Aorta (tissue), 5 donors: ENCODE measurements at places on chromosomes 6 and 20. TPM values are rescaled to one million over a fixed set of nuclear protein-coding genes. Genes with fewer than 3 reads are reported as not detected.

The KHDC1L gene
- not detected for total RNA-seq

The TP53INP2 gene
- total RNA-seq, result 29.7 TPM

The C20orf144 gene
- total RNA-seq, result not detected

- DNase-seq, result no peak
Measured at GRCh38 chr20:10939331-10939941, 265.6 kb upstream of the JAG1 start.

The SLC17A1 gene
- not detected for total RNA-seq

GRCh38 chr6:141562186-141562811 lies 570.4 kb upstream of the GJE1 start:
- DNase-seq, result peak; percentile 74

The ZNF334 gene
- 1.6 TPM for total RNA-seq

The ZNF451 gene
- 66.2 TPM for total RNA-seq

GRCh38 chr20:513429-513828 lies 30.2 kb downstream of the CSNK2A1 start:
- no peak for DNase-seq

The OPN5 gene
- total RNA-seq, result not detected

- DNase-seq, result no peak
Measured at GRCh38 chr20:1577906-1578305, 20.4 kb upstream of the SIRPD start.

DNA sequence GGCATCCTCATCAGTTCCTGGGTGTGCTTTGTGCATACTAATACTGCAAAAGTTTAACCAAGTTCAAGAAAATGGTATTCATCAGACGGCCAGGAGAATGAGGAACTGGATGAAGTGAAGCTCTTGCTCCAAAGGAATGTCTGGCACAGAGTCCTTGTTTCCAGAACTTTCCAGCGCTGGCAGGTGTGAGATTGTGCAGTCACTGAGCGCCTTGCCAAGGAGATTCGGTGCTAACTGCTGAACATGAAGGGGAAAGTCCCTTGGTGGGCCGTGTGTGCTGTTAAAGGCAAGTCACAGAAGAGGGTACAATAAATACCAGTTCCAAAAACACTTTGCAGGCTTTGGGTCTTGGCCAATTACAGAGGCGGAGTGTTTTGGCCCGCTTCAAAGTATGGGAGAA lies 262.3 kb upstream of the SOX4 start:
- no peak for DNase-seq

- no peak for DNase-seq
Measured at GRCh38 chr6:75943381-75943780, 129.1 kb downstream of the IMPG1 start.

DNA sequence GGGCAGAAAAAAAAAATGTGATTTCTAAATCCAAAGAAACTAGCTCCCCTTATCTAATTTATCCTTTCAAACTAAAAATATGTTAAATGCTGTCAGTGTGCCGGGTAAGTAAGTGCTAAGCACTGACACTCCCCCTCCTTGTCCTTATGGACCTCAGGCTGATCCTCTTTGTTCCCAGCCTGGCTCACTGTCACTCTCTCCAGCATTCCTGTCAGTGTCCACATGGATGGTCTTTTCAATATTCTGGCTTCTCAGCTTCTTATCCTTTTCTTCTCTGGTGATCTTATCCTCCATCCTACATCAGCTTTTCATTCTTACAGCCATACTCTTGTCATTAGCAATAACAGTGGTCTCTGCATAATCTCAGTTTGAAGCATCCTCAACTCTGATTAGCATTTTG lies 55.0 kb downstream of the BCKDHB start:
- DNase-seq, result no peak

DNA sequence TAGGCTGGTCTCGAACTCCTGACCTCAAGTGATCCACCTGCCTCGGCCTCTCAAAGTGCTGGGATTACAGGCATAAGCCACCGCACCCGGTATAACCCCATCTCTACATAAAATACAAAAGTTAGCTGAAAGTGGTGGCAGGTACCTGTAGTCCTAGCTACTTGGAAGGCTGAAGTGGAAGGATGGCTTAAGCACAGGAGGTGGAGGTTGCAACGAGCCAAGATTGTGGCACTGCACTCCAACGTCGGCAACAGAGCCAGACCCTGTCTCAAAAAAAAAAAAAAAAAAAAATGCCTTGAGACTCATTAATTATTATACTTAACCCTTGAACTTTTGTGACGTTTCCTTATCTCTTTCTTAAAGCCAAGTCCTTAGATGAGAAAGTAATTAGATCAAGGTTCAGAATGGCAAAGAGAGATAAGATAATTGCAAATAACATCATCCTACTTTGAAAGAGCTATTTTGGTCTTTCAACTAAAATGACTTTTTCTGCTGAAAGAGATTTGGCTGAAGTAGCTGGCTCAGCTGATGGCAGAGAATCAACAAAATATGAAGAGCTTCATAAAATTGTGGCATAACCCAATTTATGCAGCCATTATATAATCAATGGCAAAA lies 4.7 kb upstream of the SHLD1 start:
- DNase-seq, result no peak

- no peak for DNase-seq
Measured at GRCh38 chr6:35453236-35453635, 1.1 kb downstream of the FANCE start.

DNA sequence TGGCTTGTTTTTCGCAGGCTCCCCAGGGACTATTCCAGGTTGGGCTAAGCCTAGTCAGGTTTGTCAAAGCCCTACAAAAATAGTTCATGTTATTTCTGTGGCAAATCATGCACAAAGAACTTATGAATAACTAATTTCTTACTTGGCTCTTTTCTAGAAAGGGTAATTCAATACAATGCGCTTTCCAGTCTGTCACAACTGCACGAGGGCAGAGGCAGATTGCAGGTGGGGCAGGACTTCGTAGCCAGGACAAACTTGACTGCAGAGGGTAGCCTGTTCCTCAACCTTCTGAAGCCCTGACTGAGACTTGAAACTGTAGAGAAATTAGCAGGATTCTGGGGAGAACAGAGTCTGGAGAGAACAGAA lies 253.5 kb downstream of the QKI start:
- no peak for DNase-seq

- no peak for DNase-seq
Measured at GRCh38 chr6:47476781-47477496, 650 bp upstream of the CD2AP start.

- no peak for DNase-seq
Measured at GRCh38 chr6:111150577-111150976, 63.3 kb downstream of the SLC16A10 start.

DNA sequence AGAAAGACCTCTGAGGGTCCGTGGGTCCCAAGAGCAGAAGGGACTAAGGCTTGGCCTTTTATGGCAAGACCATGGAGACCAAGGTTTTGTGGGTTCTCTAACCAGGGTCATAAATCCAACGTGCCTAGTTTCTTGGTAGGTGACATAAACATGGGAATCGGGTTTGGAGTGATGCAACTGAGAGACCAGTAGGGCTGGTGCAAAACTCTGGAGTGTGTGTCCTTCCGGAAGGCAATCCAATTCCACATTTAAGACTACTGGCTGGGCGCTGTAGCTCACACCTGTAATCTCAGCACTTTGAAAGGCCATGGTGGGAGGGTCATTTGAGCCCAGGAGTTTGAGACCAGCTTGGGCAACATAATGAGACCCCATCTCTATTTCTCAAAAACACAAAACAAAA lies 116.5 kb upstream of the ARG1 start:
- no peak for DNase-seq

GRCh38 chr6:79410806-79411205 lies 126.4 kb downstream of the LCA5 start:
- no peak for DNase-seq

- DNase-seq, result no peak
Measured at GRCh38 chr6:130995783-130996447, 67.1 kb downstream of the EPB41L2 start.

DNA sequence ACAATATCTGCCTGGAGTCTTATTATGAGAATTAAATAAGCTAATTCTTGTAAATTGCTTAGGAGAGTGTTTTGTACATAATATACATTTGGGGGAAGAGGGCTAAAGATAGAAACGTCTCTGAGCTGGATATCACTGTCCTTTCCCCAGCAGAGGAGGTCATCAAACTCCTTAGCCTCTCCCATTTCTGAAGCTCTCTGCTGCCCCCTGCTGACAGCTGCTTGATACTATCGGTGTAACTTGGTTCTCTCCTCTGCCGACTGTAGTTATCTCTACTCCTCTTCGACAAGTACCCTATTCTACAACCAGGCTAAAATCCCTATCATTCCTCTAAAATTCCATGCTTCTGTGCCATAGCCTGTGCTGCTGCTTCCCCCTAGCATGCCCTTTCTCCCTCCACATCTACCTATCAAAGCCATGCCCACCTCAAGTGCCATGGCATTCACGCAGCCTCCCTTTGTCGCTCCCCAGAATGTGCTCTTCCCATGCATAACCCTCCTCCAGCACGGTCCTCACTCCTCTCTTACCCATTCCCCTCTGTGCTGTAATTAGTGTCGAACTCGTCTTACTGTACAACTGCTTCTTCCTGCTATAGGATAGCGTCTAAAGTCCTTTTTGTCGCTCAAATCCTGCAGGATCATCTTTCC lies 101.2 kb downstream of the EPM2A start:
- DNase-seq, result peak; percentile 94

DNA sequence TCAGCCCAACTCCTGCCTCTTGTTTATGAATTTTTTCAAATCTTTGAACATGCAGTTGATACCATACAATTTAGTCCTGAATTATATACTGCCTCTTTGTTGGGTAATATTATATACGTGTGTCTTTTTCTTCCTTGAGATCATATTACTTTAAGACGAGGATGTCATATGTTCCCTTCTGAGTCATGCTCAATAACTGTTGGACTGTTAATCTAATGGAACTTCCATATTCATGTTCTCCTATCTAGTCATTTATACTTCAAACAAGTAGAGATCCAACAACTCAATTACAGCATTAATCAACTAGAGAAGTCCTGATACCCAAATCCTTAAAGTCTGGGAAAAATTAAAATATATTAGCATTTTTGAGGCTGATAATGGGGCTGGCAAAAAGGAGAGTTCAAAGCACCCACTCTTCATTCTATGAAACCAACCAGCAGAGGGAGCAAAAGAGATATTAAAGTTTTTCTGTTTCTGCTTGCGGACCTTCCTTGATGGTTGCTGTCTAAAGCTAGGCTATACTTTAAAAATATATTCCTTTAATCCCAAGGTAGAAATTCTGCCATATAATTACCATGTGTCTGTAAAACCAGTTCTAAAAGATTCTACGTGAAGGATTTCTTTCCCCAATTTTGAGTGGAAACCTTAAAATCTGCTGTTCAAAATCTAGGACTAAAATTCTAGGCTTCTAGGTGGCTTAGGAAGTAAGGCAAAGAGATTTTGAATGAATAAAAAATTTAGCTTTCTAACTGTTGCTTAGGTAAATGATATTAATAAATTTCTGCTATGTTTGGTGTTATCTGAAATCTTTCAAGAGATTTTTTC lies 498.9 kb downstream of the BCKDHB start:
- DNase-seq, result no peak

DNA sequence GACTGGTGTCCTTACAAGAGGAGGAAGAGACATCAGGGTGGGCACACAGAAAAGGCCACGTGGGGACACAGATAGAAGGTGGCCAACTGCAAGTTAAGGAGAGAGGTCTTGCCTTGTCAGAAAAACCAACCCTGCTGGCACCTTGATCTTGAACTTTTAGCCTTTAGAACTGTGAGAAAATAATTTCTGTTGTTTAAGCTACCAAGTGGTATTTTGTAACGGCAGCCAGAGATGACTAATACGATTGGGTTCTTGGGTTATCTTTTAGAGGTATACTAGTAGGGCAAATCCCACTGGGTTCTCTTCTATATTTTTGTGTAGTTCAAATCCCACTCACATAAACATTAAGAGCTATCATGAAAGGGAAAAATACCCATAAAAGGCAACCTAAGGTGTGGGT lies 31.9 kb upstream of the ZBTB24 start:
- DNase-seq, result no peak

The MLN gene
- not detected for total RNA-seq

DNA sequence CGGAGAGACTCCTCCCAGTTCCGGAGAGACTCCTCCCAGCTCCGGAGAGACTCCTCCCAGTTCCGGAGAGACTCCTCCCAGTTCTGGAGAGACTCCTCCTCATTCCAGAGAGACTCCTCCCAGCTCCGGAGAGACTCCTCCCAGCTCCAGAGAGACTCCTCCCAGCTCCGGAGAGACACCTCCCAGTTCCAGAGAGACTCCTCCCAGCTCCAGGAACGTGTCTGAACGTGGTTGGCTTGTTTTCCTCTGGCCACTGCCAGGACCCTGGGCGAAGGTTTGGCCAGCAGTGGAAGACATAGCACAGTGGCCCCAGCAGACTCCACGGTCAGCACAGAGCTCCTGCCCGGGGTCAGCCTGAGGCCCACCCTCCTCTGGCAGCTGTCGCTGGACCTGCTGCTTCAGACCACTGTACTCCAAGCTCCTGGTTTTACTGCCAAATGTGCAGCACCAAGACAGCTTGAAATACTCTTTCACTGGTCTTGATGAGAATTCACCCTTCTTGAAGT lies 122.3 kb upstream of the AFDN start:
- DNase-seq, result no peak

The IRAK1BP1 gene
- 5.0 TPM for total RNA-seq
